ENCODE measurements at places on chromosomes 3 and 15. TPM values are rescaled to one million over a fixed set of nuclear protein-coding genes. Genes with fewer than 3 reads are reported as not detected.

GRCh38 chr3:40800343-40800742 is 275.6 kb downstream of the ZNF621 start:
- no peak overlapping the region for H3K4me3 ChIP-seq
- DNase-seq: no peak

- H3K36me3 ChIP-seq: no peaks in the 10 kb centered on the region
- peak; percentile 42 for DNase-seq
- H3K27ac ChIP-seq: peak overlapping the region; percentile 88
These were observed 6.5 kb upstream of the PLSCR1 start for GRCh38 chr3:146550743-146551510.

GRCh38 chr3:112675349-112675748 is 34.4 kb upstream of the CCDC80 start:
- no peak for DNase-seq
- H3K4me1 ChIP-seq: peaks cover 81% of the 10 kb centered on the region
- H3K4me3 ChIP-seq: no peak overlapping the region
- H3K27me3 ChIP-seq: no peaks in the 10 kb centered on the region

- no peaks in the 10 kb centered on the region for H3K4me1 ChIP-seq
- H3K27ac ChIP-seq: no peak overlapping the region
- H3K4me3 ChIP-seq: no peak overlapping the region
- DNase-seq: no peak
These were observed 27.8 kb downstream of the RBPMS2 start for GRCh38 chr15:64747578-64747977.

GRCh38 chr3:15348246-15348645 is 15.9 kb upstream of the SH3BP5 start:
- no peak overlapping the region for H3K4me3 ChIP-seq
- no peak overlapping the region for H3K27ac ChIP-seq
- H3K36me3 ChIP-seq: peaks cover 8% of the 10 kb centered on the region
- H3K4me1 ChIP-seq: peaks cover 34% of the 10 kb centered on the region
- no peak for DNase-seq
- H3K27me3 ChIP-seq: peaks cover 12% of the 10 kb centered on the region

DNA sequence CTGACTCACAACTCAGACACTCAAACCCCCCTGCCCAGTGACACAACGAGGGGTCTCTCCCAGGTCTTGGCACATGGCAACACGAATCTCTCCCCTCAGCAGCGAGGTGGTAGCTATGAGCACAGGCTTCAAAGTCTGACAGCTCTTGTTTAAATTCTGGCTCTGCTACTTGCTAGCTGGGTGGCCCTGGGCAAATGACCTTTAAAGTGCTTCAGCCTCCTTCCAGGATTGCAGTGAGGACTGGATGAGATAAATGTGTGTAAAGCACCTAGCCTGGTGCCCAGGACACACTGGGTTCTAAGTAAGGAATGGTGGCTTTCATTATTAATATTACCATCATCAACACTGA is 23.2 kb upstream of the ANPEP start:
- H3K4me1 ChIP-seq: peaks cover 16% of the 10 kb centered on the region
- no peak overlapping the region for H3K27ac ChIP-seq
- DNase-seq: no peak
- no peak overlapping the region for H3K4me3 ChIP-seq
- H3K36me3 ChIP-seq: peaks cover 22% of the 10 kb centered on the region

The MST1R gene
- total RNA-seq: 3.9 TPM

- H3K4me3 ChIP-seq: peak overlapping the region; percentile 2
- H3K27ac ChIP-seq: peak overlapping the region; percentile 36
- peaks cover 31% of the 10 kb centered on the region for H3K27me3 ChIP-seq
- no peak for DNase-seq
These were observed 5.0 kb upstream of the UACA start for GRCh38 chr15:70768257-70768883.

- DNase-seq: no peak
- no peaks in the 10 kb centered on the region for H3K27me3 ChIP-seq
- H3K27ac ChIP-seq: no peak overlapping the region
- peaks cover 6% of the 10 kb centered on the region for H3K4me1 ChIP-seq
These were observed 135.9 kb downstream of the CMSS1 start for GRCh38 chr3:99953596-99953995.
